ENCODE measurements at places on chromosomes 2 and 18.

DNA sequence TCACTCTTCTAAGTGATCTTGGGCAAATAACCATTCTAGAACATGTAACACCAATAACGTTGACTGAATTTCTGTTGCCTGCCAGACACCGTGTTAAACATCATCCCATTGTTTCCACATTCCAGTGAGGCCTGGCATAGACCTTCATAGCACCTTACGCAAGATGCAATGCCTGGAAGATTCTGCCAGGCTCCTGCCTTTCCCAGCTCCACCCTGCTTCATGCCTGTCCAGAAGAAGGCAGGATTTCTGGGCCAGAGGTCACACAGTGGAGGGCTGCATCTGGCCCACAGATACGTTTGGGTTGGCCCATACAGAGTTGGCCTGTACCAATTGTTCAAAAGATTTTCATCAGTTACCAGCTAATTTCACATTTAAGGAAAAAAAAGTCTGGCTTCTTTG is 46.3 kb downstream of the EN1 start:
- peaks cover 20% of the 10 kb centered on the region for H3K27me3 ChIP-seq
- DNase-seq, result no peak
- H3K27ac ChIP-seq, result no peak overlapping the region
- no peaks in the 10 kb centered on the region for H3K36me3 ChIP-seq

GRCh38 chr2:111707700-111708099 is 176.3 kb downstream of the ANAPC1 start:
- H3K36me3 ChIP-seq, result no peaks in the 10 kb centered on the region
- peaks cover 30% of the 10 kb centered on the region for H3K4me1 ChIP-seq
- H3K27ac ChIP-seq, result no peak overlapping the region
- H3K27me3 ChIP-seq, result no peaks in the 10 kb centered on the region
- H3K4me3 ChIP-seq, result no peak overlapping the region

DNA sequence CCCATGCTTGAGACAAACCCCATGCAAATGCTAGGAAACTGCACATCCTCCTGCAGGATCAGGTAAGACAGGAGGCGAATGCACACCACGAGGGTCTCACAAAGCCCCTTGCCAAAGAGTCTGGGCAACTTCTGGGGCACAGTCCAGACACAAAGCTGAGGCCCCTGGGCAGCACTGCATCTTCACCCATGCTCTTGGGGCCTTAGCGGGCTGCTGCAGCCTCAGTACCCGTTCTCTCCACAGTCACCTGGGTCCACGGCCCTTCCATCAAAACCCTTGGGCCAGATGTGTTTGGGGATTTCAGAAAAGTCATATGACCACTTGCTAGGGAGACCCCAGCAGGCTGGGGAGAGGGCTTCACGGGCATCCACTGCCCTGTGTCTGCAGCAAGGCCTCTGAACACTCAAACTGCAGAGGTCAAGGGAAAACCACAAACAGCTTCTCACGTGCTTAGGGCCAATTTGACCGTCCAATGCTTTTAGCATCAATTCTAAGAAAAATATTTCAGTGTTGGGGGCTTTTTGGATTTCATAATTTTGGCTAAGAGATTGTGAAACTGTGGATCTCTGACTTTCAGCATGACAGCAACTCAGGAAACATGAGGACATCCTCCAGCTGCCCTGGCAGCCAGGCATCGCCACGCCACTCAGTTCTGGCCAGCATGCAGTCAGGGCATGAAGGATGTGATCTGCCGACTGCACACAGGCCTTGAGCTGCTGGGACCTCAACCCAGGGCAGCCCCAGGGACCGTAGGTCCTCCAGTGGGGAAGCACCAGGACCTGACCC is 20.0 kb downstream of the PASK start:
- H3K36me3 ChIP-seq, result peaks cover 3% of the 10 kb centered on the region
- no peaks in the 10 kb centered on the region for H3K27me3 ChIP-seq
- no peak for DNase-seq

GRCh38 chr18:59500765-59501164 is 141.7 kb upstream of the LMAN1 start:
- H3K4me3 ChIP-seq, result no peak overlapping the region
- no peaks in the 10 kb centered on the region for H3K36me3 ChIP-seq
- H3K4me1 ChIP-seq, result peaks cover 8% of the 10 kb centered on the region
- no peak overlapping the region for H3K27ac ChIP-seq
- peaks cover 3% of the 10 kb centered on the region for H3K27me3 ChIP-seq

GRCh38 chr2:37585295-37585908 is 86.0 kb downstream of the CDC42EP3 start:
- H3K4me1 ChIP-seq, result peaks cover 5% of the 10 kb centered on the region
- H3K36me3 ChIP-seq, result no peaks in the 10 kb centered on the region
- peaks cover 4% of the 10 kb centered on the region for H3K27me3 ChIP-seq
- no peak overlapping the region for H3K4me3 ChIP-seq
- no peak for DNase-seq

Data from neural crest cell (in vitro differentiated cells).